ENCODE measurements at places on chromosomes 7 and 10. TPM values are rescaled to one million over a fixed set of nuclear protein-coding genes. Genes with fewer than 3 reads are reported as not detected.

SPDYE16 gene
- not detected for total RNA-seq

RPEL1 gene
- total RNA-seq, result not detected

DNA sequence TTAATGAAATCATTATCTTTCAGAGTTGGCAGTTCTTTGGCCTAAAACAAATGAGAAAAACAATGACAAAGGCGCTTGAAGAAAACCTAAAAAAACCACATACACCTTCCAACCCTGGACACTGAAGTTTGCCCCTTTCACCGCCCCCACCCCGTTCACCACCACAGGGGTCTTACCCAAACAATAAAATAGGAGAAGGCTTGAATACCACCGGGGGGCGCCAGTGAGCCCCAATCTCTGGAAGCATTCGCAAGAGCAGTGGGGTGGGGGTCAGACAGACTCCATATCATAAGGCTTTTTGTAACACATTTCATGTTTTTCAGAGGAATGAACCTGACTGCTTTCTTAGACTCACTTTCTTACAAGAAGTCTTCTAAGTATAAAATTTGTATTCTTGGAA, 163.6 kb downstream of the PIP4K2A start:
- H3K27me3 ChIP-seq, result no peaks in the 10 kb centered on the region
- H3K4me1 ChIP-seq, result no peaks in the 10 kb centered on the region
- no peak overlapping the region for H3K27ac ChIP-seq
- no peak overlapping the region for H3K4me3 ChIP-seq
- H3K36me3 ChIP-seq, result no peaks in the 10 kb centered on the region
- no peak for DNase-seq

DNA sequence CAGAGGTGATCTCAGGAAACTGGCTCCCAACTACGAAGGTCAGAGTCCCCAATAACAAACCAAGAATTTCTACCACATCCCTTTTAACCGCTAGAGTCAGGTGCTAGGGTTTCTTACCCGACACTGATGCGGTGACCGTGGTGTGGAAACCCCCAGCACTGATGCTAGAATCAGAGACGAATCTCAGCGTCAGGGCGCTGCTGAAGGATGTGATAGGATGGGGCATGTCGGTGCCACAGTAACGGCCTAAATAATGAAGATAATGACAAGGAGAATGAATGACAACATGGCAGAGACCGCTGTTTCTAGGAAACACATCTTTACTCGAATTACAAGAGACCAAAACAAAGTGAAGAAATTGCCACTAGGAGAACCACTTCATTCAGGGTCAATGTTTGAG, 131.1 kb upstream of the RSU1 start:
- no peak for DNase-seq
- H3K36me3 ChIP-seq, result no peaks in the 10 kb centered on the region
- no peaks in the 10 kb centered on the region for H3K27me3 ChIP-seq
- H3K4me1 ChIP-seq, result no peaks in the 10 kb centered on the region

DNA sequence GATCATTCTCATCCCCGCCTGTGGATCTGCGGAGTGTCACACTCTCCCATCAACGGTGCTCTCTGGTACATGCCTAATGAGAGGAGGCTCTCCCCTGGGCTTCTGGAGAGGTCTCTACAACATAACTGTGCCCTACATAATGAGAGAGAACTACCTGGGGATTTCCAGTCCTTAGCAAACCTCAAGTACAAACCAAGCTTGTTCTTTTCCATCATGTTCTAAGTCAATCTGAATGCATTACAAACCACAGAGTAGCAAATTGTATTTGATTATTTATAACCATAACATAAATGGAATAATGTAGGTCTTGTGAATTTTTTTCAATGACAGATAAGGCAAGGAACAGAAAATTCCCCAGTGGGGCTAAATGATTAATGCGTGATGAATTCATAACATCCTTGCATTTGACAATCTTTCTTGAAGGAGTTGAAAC, 412.4 kb upstream of the NRP1 start:
- no peaks in the 10 kb centered on the region for H3K36me3 ChIP-seq
- H3K4me3 ChIP-seq, result no peak overlapping the region
- H3K27ac ChIP-seq, result no peak overlapping the region
- H3K27me3 ChIP-seq, result no peaks in the 10 kb centered on the region

- no peaks in the 10 kb centered on the region for H3K4me1 ChIP-seq
- no peak overlapping the region for H3K4me3 ChIP-seq
- no peaks in the 10 kb centered on the region for H3K36me3 ChIP-seq
Observed at GRCh38 chr10:28375399-28376354, 72.8 kb upstream of the MPP7 start.

DNA sequence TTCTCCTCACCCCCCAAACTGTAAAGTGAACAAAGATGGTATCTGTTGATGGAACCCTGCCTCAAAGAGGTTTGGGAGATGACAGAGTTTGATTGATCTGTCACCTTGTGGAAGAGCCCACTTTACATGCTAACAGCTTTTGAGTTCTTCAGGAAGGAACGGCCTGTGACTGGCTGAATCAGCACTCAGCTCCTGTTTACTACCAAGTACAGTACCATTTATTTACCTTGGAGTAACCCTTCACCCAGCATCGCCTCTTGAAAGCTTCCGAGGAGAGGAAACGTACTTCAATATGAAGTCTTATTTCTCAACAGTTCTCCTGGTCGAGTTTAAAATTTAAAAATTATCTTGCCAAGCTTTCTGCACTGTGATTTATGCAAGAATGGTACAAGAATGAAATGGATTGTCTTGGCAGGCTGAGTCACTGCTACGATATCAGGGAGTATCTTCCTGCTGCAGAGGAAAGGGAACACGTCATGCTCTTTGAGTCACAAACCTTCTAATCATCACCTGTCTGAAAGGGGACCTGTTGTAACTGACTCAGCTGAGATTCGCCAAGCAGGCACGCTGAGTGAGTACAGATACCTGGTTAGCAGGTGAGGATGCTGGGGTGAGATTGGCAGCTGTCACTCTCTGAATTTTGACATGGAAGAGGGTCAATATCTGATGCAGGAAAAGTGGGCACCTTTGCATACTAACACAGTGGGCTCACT, 30.1 kb downstream of the KLF6 start:
- no peaks in the 10 kb centered on the region for H3K36me3 ChIP-seq
- no peak overlapping the region for H3K4me3 ChIP-seq
- no peaks in the 10 kb centered on the region for H3K4me1 ChIP-seq

Measured in breast epithelium (tissue), 4 donors.